Activated effector memory CD4-positive, alpha-beta T cell treated with Interleukin-2 at 50 U/mL for 16 hours (primary cell): ENCODE measurements at places on chromosomes 5 and 9.

- no peak for DNase-seq
Measured at GRCh38 chr9:113125386-113126035, 25.3 kb upstream of the SLC31A2 start.

GRCh38 chr5:139678751-139679750 lies 30.9 kb downstream of the CXXC5 start:
- DNase-seq: no peak

- no peak for DNase-seq
Measured at GRCh38 chr9:20022410-20022809, 233.6 kb upstream of the SLC24A2 start.

- DNase-seq: no peak
Measured at GRCh38 chr5:168187614-168188013, 103.8 kb upstream of the WWC1 start.

GRCh38 chr5:50822761-50823160 lies 156.3 kb downstream of the PARP8 start:
- no peak for DNase-seq

DNA sequence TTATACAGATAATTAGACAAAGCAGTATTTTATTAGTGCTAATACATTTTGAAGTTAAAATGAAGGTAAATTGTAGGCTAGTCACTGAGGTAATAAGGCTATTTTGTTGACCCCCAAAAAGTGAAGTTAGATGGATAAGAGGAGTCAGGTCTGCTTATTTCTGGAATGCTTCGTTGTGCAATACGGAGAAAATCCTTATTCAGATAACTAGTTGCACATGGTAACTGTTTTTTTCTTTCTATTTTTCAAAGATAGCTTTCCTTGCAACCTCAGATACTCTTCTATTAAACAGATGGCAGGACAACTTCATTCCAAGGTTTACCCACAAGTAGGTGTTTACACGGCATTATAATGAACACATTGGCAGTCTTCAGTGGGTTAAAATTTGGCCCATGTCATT lies 101.1 kb downstream of the TMEM174 start:
- DNase-seq: no peak

GRCh38 chr9:73871636-73872035 lies 625.5 kb upstream of the RORB start:
- no peak for DNase-seq

- no peak for DNase-seq
Measured at GRCh38 chr5:38641003-38641402, 84.6 kb upstream of the LIFR start.

- no peak for DNase-seq
Measured at GRCh38 chr5:178389026-178389729, 156.6 kb upstream of the PHYKPL start.

- no peak for DNase-seq
Measured at GRCh38 chr9:123725389-123725788, 204.5 kb downstream of the DENND1A start.

DNA sequence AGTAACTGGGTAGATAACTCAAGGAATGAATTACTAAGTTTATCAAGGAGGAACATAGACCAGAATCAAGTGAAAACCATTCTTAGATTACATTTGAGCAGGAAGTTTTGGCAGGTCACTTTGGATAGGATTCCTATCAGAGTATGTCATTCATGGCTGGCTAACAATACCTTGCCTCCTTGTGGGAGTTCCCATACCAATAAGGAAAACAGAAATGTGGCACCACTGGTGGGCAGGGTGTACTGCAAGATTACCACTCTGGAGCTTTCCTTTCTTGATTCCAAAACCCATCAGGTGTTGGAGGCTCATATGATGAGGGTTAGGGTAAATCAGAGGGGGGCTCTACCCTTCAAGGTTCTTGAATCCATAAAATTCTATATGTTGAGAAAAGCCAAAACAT lies 18.6 kb upstream of the SPATA31D1 start:
- no peak for DNase-seq

DNA sequence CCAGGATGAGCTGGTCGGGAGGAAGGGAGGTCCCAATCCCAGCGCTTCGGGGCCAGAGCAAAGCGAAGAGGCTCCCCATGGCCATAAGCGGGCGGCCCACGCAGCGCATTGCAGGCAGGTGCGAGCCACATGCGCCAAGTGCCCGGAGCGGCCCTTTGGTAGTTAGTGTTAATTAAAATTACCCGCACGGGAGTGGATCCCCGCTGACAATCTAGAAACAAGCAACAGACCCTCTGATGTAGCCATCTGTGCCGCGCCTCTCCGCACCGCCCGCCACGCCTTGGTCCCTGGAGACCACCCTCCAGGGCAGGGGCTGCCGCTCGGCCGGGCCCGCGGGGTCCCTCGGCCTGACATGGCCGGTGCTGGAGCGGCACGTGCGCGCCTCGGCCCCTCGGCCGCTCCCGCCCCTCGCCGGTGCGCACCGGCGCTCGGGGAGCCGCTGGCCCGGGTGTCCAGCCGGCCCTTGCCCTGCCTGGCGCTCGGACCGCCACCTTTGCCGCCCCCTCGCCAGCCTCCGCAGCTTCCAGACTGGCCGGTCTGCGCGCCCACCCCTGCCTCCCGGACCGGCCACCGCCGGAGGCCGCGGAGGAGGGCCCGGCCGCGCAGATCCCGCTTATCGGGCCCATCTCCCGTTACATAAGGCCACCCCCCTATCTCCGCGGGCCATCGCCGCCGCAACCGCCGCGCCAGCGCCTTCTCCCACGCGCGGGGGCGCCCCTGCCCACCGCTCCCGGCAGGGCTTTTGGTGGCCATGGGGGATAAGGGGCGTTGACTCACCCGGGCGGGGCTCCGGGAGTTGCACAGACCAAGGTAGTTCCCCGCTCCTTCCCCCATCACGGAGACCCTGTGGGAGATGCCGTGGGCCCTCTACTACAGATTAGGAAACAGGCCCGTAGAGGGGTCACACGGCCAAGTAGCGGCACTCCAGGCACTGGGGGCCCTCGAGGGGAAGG lies 1.9 kb upstream of the IL13 start:
- no peak for DNase-seq

- DNase-seq: no peak
Measured at GRCh38 chr9:131410044-131410491, 16.2 kb downstream of the PRRC2B start.

GRCh38 chr9:125807079-125807478 lies 59.9 kb downstream of the PBX3 start:
- DNase-seq: no peak

DNA sequence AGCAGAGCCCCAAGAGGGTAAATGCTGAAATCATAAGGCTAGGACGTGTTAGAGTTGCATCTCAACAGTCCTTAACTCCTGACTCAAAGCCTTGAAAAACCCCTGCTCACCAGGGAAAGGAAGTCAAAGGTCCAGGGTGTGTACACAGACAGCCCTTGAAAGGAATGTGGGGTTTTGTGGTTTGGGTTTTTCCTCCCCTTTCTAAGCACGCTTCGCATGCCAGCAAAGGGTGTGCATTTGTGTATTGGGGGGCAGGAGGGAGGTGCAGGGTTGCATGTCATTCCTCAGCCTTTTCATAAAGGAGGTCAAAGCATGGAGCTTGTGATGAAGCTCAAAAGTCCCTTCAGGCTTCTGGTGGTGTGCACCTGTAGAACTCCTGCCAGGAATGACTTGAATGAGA lies 17.3 kb upstream of the XPA start:
- DNase-seq: no peak

GRCh38 chr9:80784647-80785046 lies 904.7 kb downstream of the TLE1 start:
- DNase-seq: no peak

- no peak for DNase-seq
Measured at GRCh38 chr9:110573305-110573704, 6.2 kb downstream of the SVEP1 start.

DNA sequence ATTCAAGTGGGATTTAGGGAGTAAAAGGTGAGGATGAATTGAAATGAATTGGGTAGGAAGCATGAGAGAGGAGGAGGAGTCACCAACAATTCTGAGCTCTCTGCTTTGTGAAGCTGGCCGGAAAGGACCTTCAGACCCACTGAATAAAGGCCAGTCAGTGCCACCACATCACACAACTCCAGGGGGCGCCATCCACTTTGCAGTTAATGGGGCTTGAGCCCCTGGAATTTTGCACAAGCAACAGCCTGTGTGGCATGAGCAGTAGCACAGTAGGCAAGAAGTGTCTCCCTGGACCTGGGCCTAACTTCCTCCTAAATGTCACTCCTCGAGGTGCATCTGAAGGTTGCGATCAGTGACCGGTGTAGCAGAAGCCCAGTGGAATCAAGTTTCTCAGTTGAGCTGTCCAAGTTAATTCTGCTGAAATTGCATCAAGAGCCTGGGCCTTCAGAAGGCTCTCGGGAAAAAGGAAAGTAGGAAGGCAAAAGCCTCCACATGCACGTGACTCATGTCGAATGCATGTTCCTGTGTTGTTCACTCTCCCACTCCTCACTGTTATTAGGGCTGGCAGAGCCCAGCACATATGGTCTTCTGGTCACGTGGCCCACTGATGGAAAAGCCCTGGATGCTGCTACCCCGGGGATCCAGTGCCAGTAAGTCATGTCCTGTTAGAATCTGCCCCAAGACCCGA lies 27.8 kb upstream of the GLIS3 start:
- DNase-seq: no peak

DNA sequence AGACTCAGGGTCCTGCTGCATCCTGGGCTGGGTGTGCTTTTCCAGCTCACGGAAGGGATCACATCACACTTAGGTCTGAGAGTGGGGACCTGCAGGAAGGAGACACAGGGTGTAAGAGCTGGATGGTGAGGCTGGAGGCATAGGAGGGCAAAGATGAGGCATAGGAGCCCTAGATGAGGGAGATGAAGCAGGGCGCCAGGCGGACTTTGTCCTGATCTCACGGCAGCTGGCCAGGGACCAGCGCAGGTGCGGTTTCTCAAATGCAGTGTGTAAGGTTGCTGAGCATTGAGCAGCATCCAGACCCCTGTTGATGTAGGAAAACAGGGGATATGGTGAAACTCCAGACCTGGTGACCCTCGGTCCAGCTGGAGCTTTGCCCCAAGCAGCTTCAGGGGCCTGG lies 156.5 kb downstream of the PSAT1 start:
- DNase-seq: no peak

- no peak for DNase-seq
Measured at GRCh38 chr9:107141967-107142366, 141.1 kb upstream of the RAD23B start.

- DNase-seq: no peak
Measured at GRCh38 chr9:98375138-98375726, 119.8 kb upstream of the TBC1D2 start.

- DNase-seq: peak; percentile 18
Measured at GRCh38 chr5:41869151-41869723, 988 bp downstream of the OXCT1 start.

- no peak for DNase-seq
Measured at GRCh38 chr5:22892441-22892840, 39.3 kb upstream of the CDH12 start.

DNA sequence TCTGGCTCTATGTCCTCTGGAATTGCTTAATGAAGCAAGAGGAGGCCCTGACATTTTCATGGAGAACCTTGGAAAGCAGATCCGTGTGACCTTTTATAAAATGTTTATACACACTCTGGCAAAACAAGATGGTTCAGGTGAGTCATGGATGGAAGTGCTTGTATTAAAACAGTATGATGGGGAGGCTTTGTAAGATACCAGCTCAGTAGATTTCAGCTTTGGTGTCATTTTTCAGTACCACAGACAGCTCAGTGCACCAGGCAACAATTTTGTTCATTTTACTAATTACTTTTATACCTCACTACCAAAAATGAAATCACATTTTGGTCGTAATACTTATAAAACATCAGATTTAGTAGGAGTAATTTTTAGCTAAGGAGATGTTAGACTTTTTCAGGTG lies 5.2 kb downstream of the KCNN2 start:
- no peak for DNase-seq
